ENCODE measurements at places on chromosomes 3 and 15.

DNA sequence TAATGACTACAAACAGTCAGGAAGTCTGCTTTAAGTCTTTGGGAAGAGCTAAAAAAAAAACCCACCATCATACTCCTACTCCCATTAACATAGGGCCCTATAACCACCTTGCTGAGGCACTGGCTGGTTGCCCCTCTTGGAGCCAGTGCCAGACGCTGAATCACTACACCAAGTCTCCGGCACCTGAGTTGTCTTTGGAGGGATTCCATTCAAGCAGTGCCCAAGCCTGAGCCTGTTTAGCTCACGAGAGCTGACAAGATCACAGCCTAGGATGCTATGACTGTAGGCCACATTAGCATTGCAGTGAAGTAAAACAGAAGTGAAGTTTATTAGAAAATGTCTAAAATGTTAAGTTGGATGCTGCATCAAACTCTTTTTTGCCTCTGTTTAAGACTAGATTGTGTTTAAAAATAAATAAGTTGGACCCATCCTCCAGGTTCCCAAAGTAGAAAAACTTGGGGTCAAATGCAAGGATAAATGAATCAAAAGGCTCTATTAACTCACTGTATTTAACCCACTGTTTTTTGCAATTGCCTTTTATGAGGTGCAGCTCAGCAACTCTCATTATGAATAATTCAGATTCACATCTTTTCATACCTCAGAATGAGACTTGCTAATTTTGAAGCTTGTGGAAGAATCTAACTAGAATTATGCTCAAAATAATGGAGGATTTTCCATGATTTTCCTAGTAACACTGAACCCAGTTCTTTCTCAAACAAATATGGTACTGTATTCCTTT lies 461.9 kb downstream of the FOXP1 start:
- DNase-seq = no peak

GRCh38 chr3:13347390-13347950 lies 72.7 kb downstream of the NUP210 start:
- no peak for DNase-seq

DNA sequence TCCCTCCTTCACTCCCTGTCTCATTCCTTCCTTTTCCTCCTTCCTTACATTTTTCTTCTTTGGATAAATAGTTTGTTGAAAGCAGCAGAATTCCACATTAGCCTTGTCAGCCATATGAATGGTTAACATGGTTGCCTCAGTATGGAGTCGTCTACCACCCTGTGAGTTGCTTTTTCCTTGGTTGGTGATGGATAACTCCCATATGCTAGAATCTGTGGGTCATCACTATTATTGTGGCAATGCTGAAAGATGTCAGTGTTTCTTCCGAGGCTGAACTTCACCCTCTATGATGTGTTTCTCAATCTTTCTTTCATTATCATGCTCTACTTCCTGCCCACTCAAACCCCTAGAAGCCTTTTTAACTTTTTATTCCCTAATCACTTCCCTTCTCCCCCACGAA lies 481.8 kb upstream of the KCNMB2 start:
- no peak for DNase-seq

DNA sequence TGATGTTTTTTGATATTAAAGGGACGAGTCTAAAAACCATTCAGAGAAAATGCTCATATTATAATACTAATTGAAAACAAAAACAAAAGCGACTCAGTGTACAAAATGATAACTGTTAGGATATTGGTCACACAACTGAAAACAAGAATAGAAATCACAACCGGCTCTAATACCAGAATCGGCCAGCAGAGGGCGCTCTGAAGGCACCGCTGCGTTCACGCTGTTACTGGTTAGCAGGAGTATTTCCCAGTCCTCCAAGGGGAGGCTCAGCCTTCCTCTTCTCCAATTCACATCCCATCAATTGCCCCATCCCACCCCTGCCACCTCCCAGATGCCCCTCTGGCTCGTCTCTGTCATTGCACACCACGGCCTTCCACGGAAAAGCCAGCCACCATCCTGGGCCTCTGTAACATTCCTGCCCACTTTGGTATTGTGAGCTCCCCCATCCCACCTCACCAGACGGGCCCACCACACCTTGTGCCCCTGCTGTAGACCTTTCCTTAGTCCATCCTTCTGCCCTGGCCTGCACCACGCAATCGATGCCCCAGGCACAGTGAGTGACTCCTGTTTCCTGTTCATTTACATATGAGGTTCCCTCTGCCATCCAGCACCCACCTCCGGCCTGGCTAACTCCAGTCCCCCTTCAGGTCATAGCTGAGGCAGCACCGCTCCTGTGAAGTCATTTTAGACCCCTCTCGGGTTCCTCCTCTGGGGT lies 8.5 kb downstream of the FAM107A start:
- no peak for DNase-seq

DNA sequence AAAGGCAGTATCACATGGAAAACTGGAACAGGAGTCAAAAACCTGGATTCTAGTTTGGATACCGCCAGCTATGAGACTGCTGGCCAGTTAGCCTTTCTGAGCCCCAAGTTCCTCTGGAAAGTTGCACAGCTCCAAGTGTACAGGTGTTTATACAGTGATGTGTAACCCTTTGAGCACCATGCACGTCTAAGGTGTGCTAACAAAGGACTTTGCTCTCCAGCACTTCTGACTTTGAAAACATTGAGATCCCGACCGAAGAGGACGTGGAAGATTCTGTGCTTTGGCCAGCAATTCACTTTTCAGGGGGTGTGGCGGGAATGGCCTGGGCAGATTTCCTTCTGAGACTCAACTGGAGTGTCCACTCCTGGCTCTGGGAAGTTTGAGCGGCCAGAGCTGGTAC lies 45.8 kb upstream of the UMPS start:
- DNase-seq = no peak

- DNase-seq = no peak
Measured at GRCh38 chr3:155491696-155492095, 198.2 kb upstream of the STRIT1 start.

- DNase-seq = no peak
Measured at GRCh38 chr15:97680606-97681220, 279.8 kb upstream of the ARRDC4 start.

- no peak for DNase-seq
Measured at GRCh38 chr15:42728560-42728959, 8.4 kb downstream of the CDAN1 start.

GRCh38 chr15:50753463-50753862 lies 12.0 kb downstream of the SPPL2A start:
- DNase-seq = no peak

DNA sequence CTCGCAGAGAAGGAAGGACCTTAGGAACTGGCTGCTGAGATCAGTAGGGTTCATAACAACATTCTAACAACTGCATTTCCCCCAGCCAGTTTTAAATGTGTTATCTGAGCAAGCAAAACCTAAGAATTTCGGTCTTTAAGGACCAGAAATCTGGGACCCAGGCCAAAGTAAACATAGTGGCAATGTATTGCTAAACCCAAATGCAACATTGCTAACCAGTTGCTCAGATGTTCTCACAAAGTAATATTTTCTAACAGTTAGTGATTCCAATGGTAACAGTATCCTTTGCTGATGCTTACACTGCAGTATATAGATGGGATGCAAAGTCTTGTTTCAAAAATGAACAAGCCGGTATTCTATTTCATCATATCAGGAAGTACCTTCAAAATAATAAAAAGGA lies 254.3 kb downstream of the RYR3 start:
- DNase-seq = no peak

DNA sequence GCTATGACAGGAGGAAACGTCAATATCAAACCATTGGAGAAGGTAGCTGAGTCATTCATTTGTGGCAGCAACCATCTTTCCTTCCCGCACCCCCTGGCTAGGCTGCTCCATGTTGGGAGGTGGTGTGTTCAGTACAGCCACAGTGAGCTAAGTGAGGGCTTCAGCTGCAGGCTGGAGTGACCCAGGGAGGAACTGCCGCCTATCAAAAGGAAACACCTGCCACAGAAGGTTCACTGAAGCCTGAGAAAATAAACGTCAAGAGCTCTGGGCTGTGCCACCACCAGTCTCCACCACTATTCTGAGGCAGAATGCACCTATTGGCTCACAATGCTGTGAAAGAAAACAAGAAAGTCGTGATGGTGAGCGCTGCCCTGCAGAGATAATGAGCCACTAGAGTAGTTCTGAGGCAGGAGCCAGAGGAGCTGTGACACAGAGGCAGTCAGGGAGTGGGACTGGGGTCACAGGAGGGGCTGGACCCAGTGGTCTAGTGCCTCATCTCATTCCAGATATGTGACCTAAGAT lies 34.8 kb upstream of the CD47 start:
- DNase-seq = no peak

DNA sequence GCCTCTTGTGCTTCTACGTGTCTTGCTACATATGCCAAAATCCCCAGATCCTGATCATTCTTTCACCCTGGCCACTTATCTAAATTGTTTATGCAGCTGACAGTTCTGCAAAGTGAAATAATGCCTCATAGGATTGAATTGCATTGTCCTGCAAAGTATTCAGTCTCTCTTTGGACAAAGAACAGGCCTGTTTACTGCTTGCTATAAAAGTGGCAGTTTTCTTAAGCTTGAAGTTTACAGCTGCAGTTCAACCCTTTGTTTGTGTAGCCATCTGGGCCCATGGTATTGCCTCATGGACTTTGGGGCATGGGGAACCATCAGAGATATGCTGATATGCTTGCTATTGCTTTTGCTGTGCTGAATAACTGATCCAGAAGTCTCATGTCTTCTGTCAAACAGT lies 523.2 kb downstream of the OTOL1 start:
- DNase-seq = no peak

GRCh38 chr3:10950476-10951294 lies 41.9 kb upstream of the SLC6A1 start:
- peak; percentile 7 for DNase-seq

DNA sequence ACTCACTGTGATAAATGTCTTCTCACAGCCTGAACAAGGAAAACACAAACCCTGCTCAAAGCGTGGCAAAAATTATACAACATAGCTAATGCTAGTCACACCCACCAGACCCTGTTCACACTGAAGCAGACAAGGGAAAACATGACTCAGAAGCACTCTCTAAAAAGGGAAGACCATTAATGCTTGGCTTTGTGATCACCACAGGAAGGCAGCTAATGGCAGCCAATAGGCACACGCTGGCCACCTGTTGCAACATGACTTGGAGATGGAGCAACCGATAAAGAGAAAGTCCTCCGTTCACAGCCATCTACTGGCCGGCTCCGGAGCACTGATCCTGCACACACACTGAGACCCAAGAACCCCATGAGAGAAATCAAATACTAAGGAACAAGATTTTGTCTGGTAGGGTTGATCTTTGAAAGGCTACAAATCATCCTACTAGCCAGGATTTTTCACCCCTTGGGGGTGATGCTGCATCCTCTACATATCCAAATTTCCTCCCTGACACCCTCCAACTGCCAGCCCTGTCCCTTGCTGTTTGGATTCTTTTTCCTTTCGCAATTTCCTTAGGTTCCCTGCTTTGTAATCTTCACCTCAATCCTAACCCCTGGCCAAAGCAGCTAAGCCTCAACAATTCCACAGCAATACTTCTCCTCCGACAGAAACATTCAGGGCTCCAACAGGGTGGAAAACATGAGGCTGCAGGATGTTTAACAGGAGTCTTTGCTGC lies 3.2 kb downstream of the ZXDC start:
- peak; percentile 92 for DNase-seq

DNA sequence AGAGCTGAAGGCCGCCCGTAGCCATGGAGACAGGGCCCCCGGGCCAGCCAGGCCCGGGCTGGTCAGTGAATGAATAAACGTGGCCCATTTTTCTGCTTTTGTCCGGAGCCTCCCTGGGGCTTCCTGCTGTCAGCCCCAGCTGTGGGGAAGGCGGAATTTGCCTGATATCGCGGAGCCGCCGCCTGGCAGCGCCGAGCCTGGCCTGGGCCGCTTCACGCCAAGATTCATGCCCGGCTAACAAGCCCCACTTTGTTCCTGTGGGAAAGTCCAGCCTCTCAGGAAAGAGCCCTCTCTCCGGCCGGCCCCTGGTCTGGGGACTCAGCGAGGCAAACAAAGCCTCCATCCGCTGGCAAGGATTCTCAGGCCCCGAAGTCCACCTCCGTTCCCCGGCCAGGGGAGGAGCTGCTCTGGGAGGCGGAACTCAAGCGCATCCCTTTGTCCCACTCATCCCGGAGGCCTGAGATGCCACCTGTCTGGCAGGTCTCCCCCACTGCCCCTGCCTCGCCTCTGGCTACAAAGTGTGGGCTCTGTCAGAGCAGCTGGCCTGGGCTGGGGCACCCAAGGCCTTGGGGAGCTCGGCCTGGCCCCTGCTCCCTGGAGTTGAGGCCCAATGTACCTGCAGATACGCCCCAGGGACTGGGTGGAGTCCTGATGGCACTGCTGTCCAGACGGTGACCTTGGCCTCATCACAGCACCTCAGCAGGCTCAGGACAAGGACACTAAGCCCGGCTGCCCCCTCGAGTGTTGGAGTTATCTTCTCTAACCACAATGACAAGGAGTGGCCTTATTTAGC lies 51.6 kb upstream of the SLC6A11 start:
- DNase-seq = no peak

- no peak for DNase-seq
Measured at GRCh38 chr3:51942603-51943450, 664 bp downstream of the PARP3 start.

DNA sequence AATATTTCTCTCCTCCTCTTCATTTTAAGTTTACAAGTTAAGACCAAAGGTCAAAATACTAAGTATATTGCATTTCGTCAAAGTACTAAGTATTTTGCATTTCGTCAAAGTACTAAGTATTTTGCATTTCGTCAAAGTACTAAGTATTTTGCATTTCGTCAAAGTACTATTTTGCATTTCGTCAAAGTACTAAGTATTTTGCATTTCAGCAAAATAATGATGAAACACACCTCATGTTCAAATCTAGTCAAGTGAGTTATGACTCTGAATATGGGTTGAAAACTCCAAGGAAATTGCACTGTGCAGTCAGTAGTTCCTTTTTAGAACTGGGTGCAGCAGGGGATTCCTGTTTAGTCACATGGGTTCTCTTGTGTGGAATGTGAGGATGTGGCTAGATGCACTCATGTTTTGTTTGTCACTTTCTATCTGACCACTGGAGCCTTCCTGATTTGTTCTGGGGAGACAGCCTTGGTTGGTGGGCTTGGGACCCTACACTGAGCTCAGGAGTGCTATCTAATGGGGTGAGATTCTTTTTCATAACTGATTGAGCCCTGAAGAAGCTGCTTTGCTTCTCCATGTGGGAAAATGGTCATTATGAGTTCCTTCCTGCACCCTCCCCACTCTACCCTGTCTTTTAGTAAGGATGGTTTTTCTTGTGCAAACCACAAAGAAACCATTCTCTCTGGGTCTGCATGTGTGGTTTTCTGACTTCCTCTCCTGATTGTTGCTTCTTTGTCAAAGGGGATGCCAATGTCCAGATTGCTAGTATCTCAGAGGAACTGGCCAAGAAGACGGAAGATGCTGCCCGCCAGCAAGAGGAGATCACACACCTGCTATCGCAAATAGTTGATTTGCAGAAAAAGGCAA lies 73.4 kb downstream of the CCK start:
- DNase-seq = no peak

Data from AG09309 (cell line).